Pancreas (tissue), 10 donors: ENCODE measurements at places on chromosomes 16 and 17. TPM values are rescaled to one million over a fixed set of nuclear protein-coding genes. Genes with fewer than 3 reads are reported as not detected.

- peaks cover 8% of the 10 kb centered on the region for H3K4me1 ChIP-seq
- no peak for DNase-seq
- H3K27me3 ChIP-seq = no peaks in the 10 kb centered on the region
Measured at GRCh38 chr17:75260641-75261335, 618 bp downstream of the GGA3 start.

DNA sequence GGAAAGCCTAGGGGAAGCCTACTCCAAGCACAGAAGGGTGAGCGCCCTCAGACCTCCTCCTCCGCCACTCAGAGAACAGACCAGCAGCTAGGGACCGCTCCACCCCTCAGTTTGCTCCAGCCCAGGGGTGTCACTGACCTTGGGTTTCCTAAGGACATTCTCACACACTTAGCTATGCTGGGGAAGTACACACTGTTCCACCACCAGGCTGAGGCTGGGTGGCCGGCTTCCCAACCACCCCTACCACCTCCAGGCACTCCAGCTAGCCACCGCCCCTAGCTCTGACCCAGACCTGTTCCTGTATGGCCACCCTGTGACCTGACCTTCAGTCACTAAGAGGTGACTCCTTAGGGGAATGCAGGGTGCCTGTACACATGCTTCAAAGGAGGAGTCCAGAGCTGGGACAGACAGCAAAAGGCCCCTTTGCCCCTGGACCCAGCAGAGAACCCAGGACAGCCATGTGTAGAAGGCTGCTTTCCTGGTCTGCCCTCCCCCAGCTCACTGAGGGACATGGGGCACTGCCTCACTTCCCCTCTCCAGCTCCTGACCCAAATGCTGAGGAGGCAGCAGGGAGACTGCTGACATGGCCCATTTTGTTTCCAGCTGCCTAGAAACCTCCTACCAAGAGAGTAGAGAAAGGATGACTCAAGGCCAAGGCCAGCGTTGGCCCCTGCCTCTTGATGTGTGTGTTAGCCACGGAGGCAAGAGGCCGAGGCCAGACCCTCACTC is 6.7 kb downstream of the HSPB9 start:
- H3K4me3 ChIP-seq = no peak overlapping the region
- no peak overlapping the region for H3K27ac ChIP-seq
- no peak for DNase-seq

DNA sequence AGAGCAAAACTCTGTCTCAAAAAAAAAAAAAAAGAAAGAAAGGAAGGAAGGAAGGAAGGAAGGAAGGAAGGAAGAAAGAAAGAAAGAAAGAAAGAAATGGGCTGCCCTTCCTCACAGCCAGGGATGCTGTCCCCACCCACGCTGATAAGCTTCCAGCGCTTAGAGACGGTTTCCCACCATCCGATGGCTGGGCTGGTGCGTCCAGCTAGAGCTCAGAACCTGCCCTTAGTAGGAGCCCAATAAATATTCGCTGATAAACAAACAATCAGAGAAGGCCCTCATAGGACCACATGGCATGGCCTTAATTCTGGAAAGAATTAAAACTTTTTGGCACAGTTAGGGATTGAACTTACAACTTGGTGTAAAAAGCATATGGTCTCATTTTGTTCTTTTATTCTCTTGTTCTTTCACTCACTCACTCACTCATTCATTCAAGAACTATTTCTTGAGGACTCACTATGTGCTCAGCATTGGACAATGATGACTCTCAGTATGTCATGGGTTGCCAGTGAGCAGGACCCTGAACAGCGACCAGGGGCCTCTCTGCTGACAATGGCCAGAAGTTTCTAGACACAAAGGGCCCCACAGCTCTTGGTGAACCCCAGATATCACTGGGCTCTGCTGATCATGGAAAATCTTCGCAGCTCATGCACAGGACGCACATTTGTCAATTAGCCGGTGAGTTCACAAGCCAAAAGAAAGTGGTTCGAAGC is 32.5 kb upstream of the TNRC6C start:
- no peaks in the 10 kb centered on the region for H3K36me3 ChIP-seq
- no peak overlapping the region for H3K27ac ChIP-seq
- no peak overlapping the region for H3K4me3 ChIP-seq
- no peaks in the 10 kb centered on the region for H3K4me1 ChIP-seq

GRCh38 chr17:73901661-73902415 is 257.6 kb upstream of the SDK2 start:
- no peak overlapping the region for H3K27ac ChIP-seq
- H3K4me3 ChIP-seq = peak overlapping the region; percentile 44
- H3K36me3 ChIP-seq = no peaks in the 10 kb centered on the region
- no peaks in the 10 kb centered on the region for H3K27me3 ChIP-seq
- peak; percentile 35 for DNase-seq
- no peaks in the 10 kb centered on the region for H3K4me1 ChIP-seq

DNA sequence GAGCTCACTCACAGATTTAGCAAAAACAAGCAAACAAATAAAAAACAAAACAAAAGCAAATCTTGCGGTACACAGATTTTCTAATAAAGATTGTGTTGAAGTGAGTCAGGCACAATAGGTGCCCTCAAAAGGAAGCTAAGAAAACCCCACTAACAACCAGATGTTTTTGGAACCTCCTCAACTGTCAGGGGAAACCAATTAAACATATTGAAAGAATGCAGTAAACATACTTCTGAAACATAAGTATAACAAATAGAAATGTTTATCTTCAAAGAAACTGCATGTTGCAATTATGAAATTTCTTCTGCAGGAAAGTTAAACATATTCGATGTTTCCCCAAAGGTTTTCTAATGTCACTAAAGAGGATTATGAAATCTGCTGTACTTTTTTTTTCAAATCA is 110.5 kb upstream of the CORO6 start:
- no peak overlapping the region for H3K27ac ChIP-seq
- H3K36me3 ChIP-seq = no peaks in the 10 kb centered on the region
- H3K27me3 ChIP-seq = no peaks in the 10 kb centered on the region
- DNase-seq = no peak
- no peaks in the 10 kb centered on the region for H3K4me1 ChIP-seq
- H3K4me3 ChIP-seq = no peak overlapping the region

- H3K27ac ChIP-seq = no peak overlapping the region
- no peaks in the 10 kb centered on the region for H3K36me3 ChIP-seq
- no peak overlapping the region for H3K4me3 ChIP-seq
- H3K27me3 ChIP-seq = no peaks in the 10 kb centered on the region
Measured at GRCh38 chr16:14955546-14956231, 18.4 kb downstream of the NPIPA1 start.

DNA sequence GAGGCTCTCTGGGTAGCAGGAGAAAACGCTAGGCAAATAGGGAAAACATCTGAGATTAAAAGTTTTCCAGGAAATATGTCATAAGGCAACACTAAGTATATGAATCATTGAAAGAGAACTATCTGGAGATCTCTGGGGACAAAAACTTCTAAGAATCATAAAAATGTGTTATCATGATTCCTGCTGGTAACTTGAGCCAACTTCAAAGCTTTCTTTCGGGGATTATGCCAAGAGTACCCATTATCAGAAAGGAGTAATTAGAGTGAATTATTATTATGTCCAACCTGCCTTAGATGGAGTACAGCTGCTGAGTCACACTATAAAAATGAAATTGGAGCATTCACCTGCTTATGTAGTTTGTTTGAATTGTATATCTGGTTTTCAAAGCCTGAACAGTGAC is 488.5 kb upstream of the SOX9 start:
- no peaks in the 10 kb centered on the region for H3K36me3 ChIP-seq
- no peak overlapping the region for H3K4me3 ChIP-seq
- H3K27ac ChIP-seq = no peak overlapping the region
- H3K4me1 ChIP-seq = no peaks in the 10 kb centered on the region
- DNase-seq = no peak
- no peaks in the 10 kb centered on the region for H3K27me3 ChIP-seq

DNA sequence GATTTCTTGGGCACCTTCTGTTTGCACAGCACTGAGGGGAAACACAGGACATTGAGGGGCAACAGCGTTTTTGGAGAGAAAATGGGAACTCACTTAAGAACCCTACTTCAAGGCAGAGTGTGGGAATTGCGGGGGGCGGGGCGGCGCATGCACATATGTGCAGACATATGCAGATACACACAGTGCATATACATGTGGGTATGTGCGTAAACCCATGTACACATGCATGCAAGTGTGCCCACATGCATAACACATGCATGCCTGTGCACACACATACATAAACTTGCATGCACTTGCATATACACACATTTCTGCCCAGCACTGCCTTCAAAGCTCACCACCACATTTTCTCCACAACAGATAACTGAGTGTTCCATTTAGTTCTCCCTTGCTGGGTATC is 32.4 kb downstream of the NLRC5 start:
- no peaks in the 10 kb centered on the region for H3K36me3 ChIP-seq
- no peak overlapping the region for H3K4me3 ChIP-seq
- no peak for DNase-seq
- no peaks in the 10 kb centered on the region for H3K27me3 ChIP-seq

GRCh38 chr17:41697122-41697962 is 8.7 kb downstream of the EIF1 start:
- H3K27me3 ChIP-seq = no peaks in the 10 kb centered on the region
- H3K4me1 ChIP-seq = peaks cover 2% of the 10 kb centered on the region
- no peak overlapping the region for H3K27ac ChIP-seq
- H3K4me3 ChIP-seq = no peak overlapping the region

- no peaks in the 10 kb centered on the region for H3K36me3 ChIP-seq
- H3K4me3 ChIP-seq = no peak overlapping the region
- DNase-seq = no peak
- H3K27me3 ChIP-seq = no peaks in the 10 kb centered on the region
- H3K27ac ChIP-seq = no peak overlapping the region
Measured at GRCh38 chr16:29908719-29909220, 8.5 kb downstream of the ASPHD1 start.

DNA sequence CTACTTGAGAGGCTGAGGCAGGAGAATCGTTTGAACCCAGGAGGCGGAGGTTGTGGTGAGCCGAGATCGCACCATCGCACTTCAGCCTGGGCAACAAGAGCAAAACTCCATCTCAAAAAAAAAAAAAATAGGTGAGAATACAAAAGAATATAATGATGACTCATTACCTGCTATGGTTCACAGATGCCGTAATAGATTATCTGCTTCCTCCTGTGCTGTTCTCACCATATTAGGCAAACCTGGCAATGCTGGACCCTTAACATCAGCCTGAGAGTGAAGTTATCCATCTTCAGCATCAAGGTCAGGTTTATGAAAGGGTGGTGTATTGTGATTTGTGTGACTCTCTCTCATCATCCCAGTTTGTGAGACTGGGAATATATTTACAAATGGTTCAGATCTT is 271.3 kb upstream of the CPHXL start:
- H3K27me3 ChIP-seq = no peaks in the 10 kb centered on the region
- H3K4me1 ChIP-seq = no peaks in the 10 kb centered on the region
- DNase-seq = no peak
- no peaks in the 10 kb centered on the region for H3K36me3 ChIP-seq
- no peak overlapping the region for H3K27ac ChIP-seq

DNA sequence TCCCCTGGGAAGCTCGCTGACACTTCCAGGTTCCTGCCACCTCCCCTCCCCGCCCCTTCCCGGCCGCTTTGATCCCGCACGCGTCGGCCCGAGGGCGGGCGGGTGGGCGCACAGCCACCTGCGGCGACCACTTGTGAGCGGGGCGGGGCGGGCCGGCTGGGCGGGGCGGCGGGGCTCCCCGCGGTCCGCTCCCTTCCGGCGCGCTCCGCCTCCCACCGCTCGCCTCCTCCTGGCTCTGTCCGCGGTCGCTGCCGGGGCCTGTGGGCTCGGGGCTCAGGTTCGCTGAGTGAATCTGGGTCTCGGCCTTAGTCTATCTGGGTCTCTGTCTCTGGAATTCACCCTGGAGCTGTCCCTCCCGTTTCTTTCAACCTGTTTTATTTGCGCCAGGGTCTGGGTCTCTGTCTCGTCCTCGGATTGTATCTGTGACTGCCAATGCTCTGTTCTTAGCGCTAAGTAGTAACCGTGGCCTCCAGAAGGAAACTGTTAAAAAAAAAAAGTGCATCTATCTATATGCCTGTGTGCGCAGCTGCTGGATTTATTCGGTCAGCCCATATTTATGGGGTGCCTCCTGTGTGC is 2.7 kb upstream of the HES7 start:
- H3K27ac ChIP-seq = no peak overlapping the region
- peak; percentile 84 for DNase-seq
- H3K4me3 ChIP-seq = peak overlapping the region; percentile 65
- no peaks in the 10 kb centered on the region for H3K36me3 ChIP-seq
- H3K27me3 ChIP-seq = no peaks in the 10 kb centered on the region

- H3K4me3 ChIP-seq = no peak overlapping the region
- H3K27me3 ChIP-seq = no peaks in the 10 kb centered on the region
- peak; percentile 93 for DNase-seq
- peaks cover 45% of the 10 kb centered on the region for H3K4me1 ChIP-seq
- peaks cover 19% of the 10 kb centered on the region for H3K36me3 ChIP-seq
Measured at GRCh38 chr17:75846692-75847613, 2.7 kb upstream of the UNC13D start.

DNA sequence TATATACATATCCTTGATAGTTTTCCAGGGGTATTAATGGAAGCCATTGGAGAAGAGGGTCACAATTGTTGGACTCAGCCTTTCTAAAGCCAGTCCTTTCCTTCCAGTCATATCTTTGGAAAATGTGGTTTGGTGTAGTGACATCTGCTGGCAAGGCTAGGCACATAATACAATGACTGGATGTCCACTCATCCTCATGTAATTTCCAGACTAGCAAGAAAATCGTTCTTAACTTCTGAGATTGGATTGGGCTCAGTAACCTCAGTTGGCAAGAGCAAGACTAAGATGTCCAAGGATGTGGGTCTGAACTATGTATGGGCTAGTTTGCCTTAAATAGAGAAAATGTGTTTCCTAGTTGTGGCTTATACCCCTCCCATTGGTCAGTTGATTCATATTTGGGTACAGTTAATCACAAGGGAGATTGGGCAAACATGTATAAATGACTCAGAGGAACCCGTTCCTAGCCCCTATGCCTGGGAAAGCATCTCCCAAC is 8.7 kb upstream of the KAT7 start:
- no peak for DNase-seq
- no peak overlapping the region for H3K27ac ChIP-seq
- no peaks in the 10 kb centered on the region for H3K27me3 ChIP-seq

PCTP gene
- total RNA-seq = 8.7 TPM

FBXW10 gene
- not detected for total RNA-seq
